HuH-7.5 (cell line): ENCODE measurements at places on chromosomes 5 and 9.

- no peak for DNase-seq
Measured at GRCh38 chr9:6902423-6902822, 144.7 kb downstream of the KDM4C start.

DNA sequence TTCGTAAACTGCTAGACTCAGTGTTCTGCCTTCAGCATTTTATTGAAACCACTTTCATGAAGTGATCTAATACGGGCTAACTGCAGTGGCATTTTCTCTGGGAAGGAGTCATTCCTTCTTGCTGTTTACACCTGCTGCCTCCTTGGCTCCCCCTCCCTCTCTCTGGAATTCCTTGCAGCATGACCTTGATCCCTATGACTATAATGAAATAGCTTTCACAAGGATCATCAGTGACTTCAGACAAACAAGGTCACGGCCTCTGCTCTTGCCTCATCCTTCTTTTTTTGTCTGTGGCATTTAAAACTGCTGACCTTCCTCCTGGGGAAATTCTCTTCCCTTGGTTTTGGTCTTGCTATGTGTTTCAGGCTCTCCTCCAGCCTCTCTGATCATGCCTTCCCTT lies 90.2 kb downstream of the ZNF462 start:
- no peak for DNase-seq

- DNase-seq: no peak
Measured at GRCh38 chr9:113928269-113928668, 52.2 kb downstream of the ZNF618 start.

- no peak for DNase-seq
Measured at GRCh38 chr5:39755452-39755851, 330.7 kb upstream of the DAB2 start.

- DNase-seq: peak; percentile 22
Measured at GRCh38 chr5:157390551-157391297, 69.3 kb upstream of the NIPAL4 start.

DNA sequence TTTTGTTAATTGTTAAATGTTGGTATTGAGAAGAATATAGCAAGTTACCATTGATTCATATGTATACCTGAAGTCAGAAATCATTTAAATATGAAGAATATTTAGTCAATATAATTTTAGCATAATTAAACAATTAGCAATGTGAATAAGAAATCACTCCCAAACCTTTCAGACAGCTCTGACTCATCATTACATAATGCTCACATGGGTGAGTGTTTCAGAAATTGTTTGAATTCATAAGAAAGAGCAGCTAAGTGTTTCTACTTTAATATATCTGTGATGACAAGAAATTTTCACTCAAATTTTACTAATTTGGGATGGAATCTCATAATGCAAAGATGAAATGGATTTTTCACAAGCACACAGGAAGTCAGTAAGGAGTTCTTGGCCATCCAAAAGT lies 42.0 kb upstream of the CDC42SE2 start:
- no peak for DNase-seq

- no peak for DNase-seq
Measured at GRCh38 chr9:88219601-88220000, 81.3 kb upstream of the SPATA31C2 start.

- no peak for DNase-seq
Measured at GRCh38 chr5:116459301-116459700, 115.3 kb downstream of the SEMA6A start.

- DNase-seq: no peak
Measured at GRCh38 chr9:18359335-18359734, 114.6 kb upstream of the ADAMTSL1 start.

- DNase-seq: no peak
Measured at GRCh38 chr5:124902097-124902821, 155.8 kb upstream of the ZNF608 start.

DNA sequence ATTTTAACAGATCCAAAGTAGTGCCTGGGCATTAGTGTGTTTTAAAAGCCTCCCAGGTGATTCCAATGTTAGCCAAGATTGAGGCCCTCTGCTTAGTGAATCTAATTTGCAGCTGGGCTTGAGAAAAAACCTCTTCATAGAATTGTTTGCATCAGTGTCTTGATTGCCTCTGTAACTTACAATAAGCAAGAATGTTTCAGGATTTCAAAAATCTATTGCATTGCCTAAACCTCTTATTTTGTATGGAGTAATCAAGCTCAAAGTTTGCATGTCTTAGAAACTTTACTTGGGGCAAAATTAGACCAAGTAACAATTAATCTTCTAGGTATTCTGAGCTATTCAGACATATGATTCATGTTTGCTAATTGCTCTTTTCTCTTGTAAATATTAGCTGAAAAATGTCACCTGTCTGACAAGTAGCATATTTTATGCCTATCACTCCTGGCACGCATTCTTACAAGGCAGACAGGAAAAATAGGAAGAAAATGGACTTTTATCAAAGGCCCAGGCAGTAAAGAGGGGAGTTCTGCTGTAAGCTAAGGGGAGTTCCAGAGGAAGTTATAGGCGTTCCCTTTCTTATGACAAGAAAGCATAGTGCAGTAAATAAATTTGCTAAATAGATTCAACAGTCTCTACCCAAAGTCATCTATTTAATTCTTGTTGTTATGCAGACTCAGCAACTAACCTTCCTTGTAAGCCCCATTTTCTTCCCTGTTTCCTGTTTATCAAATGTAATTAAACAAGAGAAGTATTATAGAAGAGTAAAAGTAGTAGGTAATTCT lies 21.0 kb downstream of the PDCD1LG2 start:
- DNase-seq: no peak

DNA sequence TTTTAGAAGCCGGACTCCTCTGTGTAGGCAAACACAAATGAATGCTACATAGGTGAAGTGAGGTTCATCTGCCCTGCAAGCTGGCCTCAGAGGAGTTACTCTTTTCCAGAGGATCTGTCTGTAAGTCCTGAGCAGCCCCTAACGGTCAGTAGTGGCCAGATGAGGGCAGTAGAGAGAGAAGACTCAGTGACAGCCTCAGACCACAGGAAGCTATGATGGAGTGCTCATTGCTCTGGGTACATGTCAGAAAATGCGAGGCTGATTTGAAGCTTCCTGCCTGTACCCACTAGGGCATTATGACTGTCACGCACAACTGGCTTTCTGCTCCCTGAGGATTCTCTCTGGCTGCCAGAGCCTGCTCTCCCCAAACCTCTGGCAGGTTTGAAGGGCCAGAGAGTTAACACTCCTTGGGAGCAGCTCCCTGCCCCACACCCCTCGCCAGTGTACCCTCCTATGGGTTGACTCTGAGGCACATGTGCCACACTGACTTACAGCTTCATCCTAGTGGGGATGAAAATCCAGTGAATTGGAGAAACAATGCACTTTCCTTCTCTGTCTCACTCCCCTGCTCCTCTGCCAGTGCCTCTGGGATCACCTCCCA lies 141.5 kb downstream of the GABRG2 start:
- no peak for DNase-seq

DNA sequence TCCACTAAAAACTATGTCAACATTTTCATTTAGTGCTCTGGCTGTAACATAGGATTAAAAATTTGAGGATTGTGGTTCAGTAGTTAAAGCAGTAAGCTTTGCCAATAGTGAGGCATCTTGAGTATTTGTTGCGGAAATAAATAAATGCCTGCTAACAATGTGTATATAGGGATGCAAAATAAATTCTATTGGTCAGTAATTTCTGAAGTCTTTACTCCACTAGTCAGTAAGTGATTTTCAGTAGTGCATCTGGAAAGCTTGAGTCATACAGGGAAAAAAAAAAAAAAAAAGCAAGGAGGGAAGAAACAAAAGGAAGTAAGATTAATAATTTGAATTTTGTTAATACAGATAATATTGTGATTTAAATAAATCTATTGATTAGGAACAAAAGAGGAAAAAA lies 21.0 kb downstream of the NIPBL start:
- DNase-seq: no peak

GRCh38 chr9:2032234-2032633 lies 17.1 kb downstream of the SMARCA2 start:
- DNase-seq: no peak

GRCh38 chr9:34085581-34086500 lies 37.2 kb upstream of the UBAP2 start:
- DNase-seq: no peak

DNA sequence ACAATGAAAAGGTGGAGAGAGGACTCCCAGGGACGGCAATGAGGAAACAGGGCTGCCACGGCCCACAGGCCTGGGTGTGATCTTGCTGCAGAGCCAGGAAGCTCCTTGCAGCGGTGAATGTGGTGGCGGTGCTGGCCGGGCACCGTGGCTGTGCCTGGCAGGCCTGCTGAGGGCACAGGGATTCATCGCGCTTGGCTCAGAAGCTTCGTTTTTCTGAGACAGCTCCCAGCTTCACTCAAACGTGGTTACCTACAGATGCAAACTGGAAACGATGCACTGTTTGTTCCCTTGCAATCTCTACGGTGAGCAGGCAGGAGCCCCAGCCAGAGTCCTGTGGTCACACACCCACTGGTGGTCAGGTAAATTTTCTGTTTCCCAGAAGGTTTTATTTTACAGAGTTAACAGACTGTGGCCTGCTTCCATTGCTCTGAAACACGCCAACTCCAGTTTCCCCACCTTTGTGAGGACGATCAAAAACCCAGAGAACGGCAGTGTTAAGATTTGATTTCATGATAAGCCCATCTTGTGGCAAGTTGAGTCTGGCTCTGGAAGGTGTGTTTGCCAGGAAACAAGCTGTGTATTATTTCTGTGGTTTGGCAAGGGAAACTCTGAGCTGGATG lies 183.9 kb downstream of the AUH start:
- no peak for DNase-seq

- DNase-seq: no peak
Measured at GRCh38 chr9:127264462-127265219, at the start of gene GARNL3. GARNL3 (plus strand) TSS chr9:127264774; CDS start chr9:127264878, 104 bp downstream.

DNA sequence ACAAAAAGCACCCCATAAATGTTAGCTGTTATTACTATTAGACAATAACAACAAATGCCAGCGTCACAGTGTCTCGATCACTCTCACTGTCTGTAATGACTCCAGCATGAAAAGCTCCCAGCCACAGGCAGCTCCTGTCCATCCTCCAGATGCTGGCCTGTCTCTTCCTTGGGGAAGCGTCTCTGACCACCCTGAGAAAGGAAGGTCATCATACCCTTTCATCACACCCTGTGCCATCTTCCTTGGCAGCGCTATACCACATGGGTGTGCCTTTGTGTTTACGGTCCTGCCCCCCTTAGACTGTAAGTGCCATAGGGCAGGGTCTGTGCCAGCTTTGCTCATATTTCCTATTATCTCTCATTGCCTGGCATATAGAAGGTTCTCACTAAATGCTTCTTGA lies 90.6 kb downstream of the PRRT1B start:
- no peak for DNase-seq

- no peak for DNase-seq
Measured at GRCh38 chr9:126057121-126057825, 269.4 kb upstream of the MVB12B start.

- no peak for DNase-seq
Measured at GRCh38 chr9:92715488-92716231, 45.7 kb upstream of the IPPK start.

DNA sequence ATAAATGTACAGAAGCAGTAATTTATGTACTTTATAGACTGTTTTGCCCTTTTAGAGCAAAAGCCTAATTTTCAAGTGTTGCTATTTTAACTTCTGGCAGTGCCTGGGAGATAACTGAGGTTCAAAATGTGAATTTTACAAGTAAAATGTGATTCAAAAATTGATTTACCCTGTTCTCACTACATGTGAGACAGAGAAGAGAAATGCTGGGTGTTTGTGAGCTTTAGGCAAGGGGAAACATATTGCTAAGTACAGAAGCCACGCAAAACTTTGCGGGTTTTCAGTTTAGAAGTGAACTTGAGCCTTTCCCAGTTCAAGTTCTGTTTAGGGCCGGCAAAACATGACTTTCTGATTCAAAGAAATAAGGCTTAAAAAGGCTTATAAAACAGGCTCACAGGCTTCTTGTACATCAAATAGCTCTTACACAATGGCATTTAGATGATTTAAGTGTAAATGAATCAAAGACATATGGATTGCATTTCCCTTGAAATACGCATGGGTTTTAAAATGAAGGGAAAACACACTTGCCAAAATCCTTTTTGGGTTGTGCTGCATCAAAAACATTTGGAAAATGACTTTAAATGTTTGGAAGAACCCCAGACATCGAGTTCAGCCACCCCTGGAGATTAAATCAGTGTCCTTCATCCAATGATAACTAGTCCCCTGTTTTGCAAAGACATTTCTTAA lies 370.8 kb upstream of the MEF2C start:
- no peak for DNase-seq
